LNCaP clone FGC (cell line): ENCODE measurements at places on chromosomes 3 and 15.

GRCh38 chr15:68051109-68051508 lies 3.0 kb upstream of the PIAS1 start:
- no peak for DNase-seq

- no peak for DNase-seq
Measured at GRCh38 chr3:114498539-114499370, 204.9 kb downstream of the TIGIT start.

DNA sequence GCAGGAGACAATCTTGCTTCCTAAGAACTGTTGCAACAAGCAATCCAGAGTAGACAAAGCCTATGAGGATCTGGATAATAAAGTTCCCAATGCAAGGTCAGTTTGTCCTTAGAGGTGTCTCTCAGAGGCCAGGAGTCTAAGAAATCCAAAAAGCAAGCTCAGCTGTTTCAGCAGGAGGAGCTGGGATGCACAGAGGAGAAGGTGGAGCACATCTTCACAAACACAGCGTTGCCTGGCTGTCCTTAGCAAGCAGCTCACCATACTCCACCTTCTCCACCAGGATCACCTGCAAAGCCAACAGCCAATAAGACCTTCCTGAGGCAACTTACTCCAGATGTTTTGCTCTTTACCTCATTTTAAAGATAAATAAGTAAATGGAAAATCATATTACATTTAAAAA lies 365 bp downstream of the ZBED2 start:
- no peak for DNase-seq

DNA sequence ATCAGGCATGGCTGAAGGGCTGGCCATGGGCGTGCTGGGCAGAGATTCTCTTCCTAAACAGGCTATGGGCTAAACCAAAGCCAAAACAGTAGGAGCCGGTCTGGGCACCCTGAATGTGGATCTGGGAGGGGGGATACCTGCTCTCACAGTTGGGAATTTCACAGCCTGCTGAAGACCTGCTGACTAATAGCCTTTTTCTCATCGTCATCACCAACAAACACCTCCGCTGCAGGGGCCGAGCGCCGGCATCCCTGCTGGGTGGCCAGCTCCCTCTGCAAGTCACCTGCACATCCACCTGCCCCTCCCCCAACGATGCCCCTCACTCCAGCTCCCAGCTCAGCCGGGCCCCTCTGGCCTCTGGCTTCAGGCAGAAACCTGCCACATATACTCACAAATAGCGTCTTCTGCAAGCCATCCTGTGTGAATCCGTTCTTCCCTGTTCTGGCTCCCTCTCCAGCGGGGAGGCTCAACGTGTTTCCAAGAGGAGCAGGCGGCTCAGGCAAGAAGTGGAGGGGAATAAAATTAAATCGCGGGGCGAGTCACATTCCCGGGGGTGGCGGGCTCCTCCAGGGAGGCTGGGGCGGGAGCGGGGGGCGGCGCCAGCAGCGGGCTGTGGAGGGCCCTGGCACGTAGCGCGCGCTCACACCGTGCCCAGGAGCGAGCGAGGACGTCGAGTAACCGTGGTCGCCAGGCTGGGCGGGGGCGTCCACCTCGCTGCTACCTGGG lies 466 bp downstream of the IQSEC1 start:
- DNase-seq, result no peak

GRCh38 chr3:25474052-25474451 lies 46.0 kb downstream of the RARB start:
- DNase-seq, result no peak

DNA sequence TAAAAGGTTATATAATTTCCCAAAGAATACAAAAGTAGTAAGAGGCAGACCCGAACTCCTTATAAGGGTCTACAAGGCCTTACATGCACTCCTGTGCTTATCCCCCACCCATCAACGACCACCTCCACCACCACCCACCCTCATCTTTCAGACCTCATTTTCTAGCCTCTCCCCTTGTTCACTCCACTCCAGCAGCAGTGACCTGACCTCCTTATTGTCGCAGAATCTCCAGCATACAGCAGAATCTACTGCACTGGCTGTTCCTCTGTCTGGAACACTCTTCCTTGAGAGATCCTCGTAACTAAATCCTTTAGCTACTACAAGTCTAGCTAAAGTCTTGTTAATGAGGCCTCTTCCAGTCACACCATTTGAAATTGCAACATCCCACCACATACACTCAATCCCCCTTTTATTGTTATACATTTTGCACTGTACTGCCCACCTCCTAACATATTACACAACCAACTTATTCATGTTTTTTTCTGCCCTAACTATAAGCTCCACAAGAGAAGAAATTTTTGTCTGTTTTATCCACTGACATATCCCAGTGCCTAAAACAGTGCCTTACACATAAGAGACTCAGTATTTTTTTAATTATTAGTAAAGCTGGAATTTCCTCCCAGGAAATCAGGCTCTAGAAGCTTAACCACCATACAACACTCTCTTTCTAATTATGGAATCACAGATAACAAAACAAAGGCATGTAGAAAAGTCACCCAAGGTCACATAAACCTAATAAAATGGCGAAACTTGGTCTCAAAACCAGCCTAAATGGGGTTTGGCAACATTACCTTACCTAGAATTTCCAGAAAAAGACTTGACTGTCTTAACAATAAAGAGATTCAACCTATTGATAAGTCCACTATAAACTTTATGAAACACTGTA lies 40.2 kb downstream of the ZNF148 start:
- no peak for DNase-seq

DNA sequence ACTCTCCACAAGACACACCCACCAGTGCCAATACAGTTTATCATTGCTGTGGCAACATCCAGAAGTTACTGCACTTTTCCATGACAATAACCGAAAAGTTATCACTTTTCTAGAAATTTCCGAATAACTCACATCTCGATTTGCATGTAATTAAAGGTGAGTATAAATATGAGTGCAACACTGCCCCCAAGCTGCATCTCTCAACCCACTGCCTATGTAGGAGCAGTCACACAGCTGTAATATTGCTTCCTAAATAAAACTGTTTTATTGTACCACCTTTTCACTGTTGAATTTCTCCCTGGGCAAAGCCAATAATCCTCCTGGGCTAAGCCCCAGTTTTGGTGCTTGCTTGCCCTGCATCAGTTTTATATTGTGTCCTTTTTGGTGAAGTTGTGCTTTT lies 601.0 kb upstream of the EPHA6 start:
- DNase-seq, result no peak

GRCh38 chr15:66870880-66871388 lies 168.9 kb downstream of the SMAD6 start:
- DNase-seq, result no peak

DNA sequence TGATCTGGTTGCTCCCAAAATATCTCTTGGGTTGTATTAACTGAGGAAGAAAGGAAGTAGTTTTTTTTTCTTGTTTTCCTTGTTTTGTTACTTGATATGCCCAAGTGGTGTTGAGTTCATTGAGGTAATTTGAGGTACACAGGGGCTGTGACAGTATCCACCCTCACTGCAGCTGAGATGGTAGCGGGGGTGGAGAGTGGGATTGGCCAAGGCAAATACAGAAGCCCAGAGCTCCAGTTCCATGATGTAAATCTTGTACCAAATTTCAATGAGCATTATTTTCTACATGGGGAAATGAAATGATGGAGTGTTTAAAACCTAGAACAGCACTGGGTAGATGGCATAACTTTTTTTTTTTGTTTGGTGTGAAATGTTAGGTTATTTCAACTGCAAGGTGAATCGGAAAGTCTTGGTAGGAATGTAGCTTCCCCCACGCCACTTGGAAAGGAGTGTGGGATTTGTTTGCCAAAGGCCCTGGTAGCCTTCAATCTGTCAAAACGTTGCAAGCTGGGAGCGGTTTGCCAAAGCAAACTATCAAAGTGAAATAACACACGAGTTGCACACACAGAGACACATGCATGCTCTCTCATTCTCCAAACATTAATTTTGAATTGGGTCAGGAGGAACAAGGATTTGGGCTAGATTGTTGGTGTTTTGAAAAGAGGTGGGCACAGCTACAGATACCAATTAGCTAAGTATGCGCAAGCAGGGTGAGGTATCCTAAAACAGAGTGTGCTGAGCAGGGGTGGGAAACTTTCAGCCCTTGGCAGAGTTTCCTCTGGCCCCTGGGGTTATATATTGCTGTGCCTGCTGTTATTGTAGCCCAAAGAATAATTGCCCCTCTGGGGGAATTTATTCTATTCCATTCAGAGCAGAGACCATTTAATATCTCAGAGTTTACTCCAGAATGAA lies 34.6 kb downstream of the THSD4 start:
- peak; percentile 67 for DNase-seq

- no peak for DNase-seq
Measured at GRCh38 chr3:134394380-134394779, 20.1 kb upstream of the AMOTL2 start.

- DNase-seq, result no peak
Measured at GRCh38 chr15:70505936-70506912, 257.1 kb downstream of the UACA start.
